ENCODE measurements at places on chromosomes 6 and 20. TPM values are rescaled to one million over a fixed set of nuclear protein-coding genes. Genes with fewer than 3 reads are reported as not detected.
A peak's percentile ranks its signal among the peaks of the same experiment; 100 is the strongest.

- no peak for ATAC-seq
These were observed 211.2 kb downstream of the PHACTR1 start for GRCh38 chr6:12927746-12928145.

- peak; percentile 44 for ATAC-seq
These were observed 696 bp upstream of the SUPT3H start for GRCh38 chr6:45378334-45378926.

DNA sequence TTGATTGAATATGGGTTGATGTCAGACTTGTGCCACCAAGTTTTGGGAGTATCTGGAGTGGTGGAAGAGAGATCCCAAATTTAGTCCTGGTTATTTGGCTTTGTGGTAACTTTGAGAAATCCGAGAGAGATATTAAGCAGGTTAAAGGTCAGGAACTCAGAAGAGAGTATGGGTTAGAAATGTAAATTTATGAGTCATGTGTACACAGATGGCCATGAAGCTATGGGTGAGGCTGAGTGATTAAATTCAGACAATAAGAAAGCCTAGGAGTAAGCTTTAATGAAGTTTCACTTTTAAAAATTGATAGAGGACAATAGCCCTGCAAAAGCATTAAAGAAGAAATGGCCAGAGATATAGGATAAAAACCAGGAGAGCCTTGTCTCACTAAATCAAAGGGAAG lies 14.3 kb downstream of the RIMS1 start:
- no peak for ATAC-seq

- ATAC-seq = no peak
These were observed 119.9 kb upstream of the TRAF3IP2 start for GRCh38 chr6:111725446-111726112.

- ATAC-seq = no peak
These were observed 271.0 kb upstream of the HSF2 start for GRCh38 chr6:122128445-122128844.

DNA sequence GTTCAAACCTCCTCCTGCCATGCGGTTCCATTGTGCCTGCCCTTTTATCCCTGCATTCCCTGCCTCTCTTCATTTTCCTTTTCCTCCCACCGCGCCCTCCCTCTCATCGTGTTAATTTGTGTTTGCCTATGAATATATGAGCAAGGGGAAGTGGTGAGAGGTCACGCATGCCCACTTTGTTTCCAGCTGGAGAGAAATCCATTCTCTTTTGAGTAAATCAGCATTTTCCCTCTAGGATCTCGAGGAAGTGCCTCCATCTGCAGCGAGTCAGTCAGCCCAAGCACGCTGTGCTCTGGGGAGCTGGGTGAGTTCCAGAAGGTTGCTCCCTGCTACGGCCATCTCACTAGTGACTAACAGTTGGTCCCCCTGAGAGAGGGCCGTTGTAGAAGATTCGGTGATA lies 42.9 kb downstream of the CDH26 start:
- peak; percentile 35 for ATAC-seq

DNA sequence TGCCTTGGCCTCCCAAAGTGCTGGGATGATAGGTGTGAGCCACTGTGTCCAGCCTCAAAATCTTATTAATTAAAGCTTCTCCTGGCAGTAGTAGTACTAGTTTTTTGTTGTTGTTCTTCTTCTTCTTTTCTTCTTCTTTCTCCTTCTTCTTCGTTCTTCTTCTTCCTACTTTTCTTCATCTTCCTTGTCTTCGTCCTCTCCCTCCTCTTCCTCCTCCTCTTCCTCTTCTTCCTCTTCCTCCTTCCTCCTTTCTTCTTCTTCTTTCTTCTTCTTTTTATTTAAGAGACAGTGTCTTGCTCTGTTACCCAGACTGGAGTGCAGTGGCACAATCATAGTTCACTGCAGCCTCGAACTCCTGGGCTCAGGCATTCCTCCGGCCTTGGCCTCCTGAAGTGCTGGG lies 17.2 kb upstream of the DEK start:
- no peak for ATAC-seq

GRCh38 chr20:36214684-36215256 lies 21.5 kb upstream of the AAR2 start:
- ATAC-seq = peak; percentile 80

- no peak for ATAC-seq
These were observed 91.8 kb downstream of the INSM1 start for GRCh38 chr20:20459726-20460125.

DNA sequence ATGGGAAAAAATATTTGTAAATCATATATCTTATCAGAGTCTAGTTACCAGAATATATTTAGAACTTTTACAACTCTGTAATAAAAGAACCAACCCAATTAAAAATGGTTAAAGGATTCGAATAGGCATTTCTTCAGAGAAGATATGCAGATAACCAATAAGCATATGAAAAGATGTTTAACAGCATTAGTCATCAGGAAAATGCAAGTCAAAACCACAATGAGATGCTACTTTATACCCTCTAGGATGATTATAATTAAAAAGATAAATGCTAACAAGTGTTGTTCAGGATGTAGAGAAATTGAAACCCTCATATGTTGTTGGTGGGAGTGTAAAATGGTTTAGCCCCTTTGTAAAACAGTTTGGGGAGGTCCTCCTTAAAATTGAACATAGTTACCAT lies 94.1 kb downstream of the LRRC1 start:
- ATAC-seq = no peak

DNA sequence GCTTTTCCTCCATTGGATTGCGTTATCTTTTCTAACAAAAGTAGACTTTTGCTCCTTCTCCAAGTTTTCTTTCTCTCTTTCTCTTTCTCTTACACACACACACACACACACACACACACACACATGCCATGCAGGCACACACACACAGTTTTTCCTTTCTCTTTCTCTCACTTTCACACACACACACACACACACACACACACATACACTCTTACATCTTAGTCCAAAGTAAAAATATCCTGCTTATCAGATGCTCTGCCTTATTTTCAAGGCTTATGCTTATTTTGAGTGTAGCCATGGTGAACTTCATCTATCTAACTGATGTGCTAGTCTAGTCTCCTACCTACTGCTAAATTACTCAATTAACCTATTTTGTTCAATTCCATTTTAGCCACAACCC lies 34.4 kb upstream of the RAB23 start:
- no peak for ATAC-seq

DNA sequence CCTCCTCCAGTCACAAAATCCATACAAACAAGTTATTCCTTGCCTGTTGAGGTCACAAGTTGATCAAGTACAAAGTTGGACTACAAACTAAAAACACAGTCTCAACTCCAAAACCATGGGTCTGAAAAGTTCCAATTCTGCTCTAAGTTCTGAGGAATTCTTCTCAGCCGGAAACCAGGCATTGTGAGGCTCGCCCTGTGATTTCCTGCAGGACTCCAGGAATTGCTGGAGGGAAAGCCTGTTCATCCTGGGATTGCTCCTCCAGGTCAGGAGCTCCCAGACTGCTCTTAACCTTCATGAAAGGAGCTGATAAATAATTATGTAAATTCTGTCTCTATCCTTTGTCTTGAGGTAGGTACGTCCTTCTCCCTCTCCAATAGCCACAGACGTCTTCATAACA lies 8.5 kb downstream of the TRAM2 start:
- ATAC-seq = no peak

DNA sequence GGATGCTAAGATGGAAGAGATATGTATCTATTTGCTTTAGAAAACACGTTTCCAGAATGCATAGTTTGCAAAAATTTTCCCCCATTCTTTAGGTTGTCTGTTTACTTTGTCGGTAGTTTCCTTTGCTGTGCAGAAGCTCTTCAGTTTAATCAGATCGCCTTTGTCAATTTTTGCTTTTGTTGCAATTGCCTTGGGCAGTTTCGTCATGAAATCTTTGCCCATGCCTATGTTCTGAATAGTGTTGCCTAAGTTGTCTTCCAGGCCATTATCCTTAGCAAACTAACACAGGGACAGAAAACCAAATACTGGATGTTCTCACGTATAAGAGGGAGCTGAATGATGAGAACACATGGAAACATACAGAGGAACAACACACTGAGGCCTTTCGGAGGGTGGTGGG lies 454.2 kb upstream of the SLC35B3 start:
- ATAC-seq = no peak

GRCh38 chr6:106894978-106895702 lies 79.4 kb downstream of the CD24 start:
- peak; percentile 33 for ATAC-seq

- ATAC-seq = no peak
These were observed 73.8 kb downstream of the PRKN start for GRCh38 chr6:162653808-162654207.

DNA sequence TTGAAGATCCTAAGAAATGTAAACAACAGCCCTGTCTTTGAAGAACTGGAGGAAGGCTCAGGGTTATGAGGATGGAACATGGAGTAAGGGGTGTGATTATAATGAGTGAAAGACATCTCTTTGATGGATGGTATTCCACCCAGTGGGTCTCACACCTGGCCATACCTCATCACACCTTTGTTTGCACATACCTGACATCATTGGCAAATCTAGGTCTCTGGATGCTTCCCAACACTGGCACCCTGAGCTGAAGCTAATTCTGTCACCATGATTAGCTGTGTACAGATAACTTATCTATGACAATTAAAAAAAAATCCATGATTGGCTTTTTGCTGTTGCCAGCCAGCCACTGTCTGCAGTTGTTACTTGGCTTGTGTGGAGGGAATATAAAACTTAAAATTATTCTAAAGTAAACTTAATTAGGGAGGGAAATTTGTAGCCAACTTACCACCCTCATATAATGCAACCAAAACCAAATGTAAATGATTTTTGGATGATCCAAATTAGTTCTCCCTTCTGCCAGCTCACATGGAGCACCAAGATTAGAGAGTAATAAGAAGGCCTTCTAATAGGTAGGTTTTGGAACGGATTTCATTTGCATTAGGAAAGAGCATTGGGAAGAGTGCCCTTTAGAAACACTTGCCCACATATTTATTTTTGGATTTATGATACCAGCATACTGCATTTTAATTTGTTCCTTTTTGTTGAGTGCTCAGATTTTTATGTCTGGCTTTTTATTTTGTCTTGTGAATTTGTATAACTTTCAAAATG lies 249.5 kb downstream of the SOX4 start:
- no peak for ATAC-seq

- ATAC-seq = no peak
These were observed 15.8 kb upstream of the DEK start for GRCh38 chr6:18280084-18280483.

DNA sequence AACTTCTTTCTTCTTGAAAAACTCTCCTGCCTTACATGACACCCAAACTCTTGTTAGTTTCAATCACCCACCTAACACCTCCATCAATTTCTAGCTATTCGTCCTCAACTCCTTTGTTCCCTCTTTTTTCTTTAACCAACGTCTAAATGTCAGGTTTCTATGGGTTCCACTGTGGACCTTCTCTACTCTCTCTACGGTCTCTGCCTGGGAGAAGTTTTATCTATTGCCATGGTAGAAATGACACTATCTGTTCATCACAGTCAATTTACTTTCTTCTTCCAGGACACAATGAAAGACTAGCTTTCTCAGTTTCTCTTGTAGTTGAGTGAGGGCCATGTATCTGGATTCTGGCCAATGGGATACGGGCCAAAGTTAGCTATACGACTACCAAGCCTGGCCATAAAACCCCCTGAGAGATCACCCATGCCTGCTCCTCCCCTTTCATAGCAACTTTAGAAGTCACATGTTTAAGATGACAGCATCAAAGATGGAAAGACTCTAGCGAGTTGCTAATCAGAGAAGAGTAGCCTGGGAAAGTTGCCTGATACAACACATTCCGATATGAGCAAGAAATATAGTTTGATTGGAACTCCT lies 17.9 kb downstream of the RNGTT start:
- no peak for ATAC-seq

DNA sequence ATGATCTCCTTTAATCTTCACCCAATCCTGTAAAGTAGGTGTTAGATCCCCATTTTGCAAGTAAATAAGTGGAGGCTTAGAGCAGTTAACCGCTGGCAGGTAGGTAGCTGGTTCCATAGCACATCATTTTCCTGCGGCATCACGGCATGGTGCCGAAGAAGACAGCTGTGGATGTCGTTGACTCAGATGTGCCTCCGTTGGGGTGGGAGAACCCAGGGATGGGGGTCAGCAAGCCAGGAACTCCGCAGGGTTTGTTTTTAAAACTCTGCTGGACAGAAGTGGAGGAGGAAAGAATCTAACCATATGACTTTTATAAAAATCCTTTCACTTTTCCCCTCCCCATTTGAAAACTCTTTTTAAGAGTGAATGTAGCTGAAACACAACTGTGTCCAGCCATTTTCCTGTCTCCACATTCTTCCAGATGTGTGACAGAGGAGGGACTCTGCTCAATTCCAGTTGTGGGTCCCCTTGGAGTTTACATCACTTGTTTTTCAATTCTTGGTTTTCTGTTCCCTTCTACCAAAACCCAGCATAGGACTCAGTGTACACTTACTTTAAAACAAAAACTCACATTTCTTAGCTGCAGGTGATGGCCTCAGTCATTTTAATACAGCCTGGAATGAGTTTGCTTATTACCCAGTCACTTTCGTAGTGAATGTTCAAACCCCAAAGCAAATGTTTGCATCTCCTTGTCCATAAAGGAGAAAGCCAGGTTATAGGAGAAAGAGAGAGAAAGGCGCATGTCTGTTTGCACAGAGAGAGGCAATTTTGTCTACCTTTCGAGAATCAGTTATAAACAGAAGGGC lies 27.6 kb upstream of the PI16 start:
- ATAC-seq = no peak

- ATAC-seq = no peak
These were observed 108.5 kb downstream of the NFATC2 start for GRCh38 chr20:51434026-51434425.

DNA sequence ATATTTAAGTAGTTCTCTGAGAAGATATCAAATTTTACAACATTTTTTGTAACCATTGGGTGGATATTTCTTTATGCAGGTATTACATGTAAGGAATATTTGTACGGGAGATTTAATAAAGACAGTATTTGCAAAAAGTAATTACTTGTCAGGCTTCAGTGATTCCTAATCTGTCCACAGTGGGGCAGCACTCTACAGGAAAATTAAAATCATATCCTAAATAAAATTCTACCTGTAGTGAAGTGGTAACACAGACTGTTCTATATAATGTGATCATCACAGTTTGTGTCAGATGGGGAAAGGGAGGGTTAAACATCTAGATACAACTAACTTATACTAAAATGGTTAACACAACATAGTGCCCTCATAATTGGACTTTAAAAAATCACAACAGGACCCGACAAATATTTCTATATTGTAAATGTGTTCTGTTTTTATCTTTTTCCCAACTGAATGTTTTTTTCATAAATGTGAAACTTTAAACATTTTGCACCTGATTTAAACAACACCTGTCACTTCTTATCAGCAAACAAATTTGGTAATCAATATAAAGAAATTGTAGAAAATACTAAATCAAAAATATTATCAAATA lies 145.6 kb upstream of the MANEA start:
- no peak for ATAC-seq

BHLHE23 gene
- not detected for total RNA-seq

RAB44 gene
- total RNA-seq = 0.06 TPM

IL17F gene
- not detected for total RNA-seq

MDFI gene
- total RNA-seq = 26.7 TPM

NCOA7 gene
- total RNA-seq = 12.6 TPM

SIRPB1 gene
- total RNA-seq = not detected

RAET1G gene
- total RNA-seq = not detected

PAX1 gene
- not detected for total RNA-seq

MOCS1 gene
- 6.7 TPM for total RNA-seq

TTPAL gene
- total RNA-seq = 15.5 TPM

PSORS1C1 gene
- total RNA-seq = 4.1 TPM

RBPJL gene
- 0.44 TPM for total RNA-seq

RBM24 gene
- not detected for total RNA-seq

KCNG1 gene
- 1.3 TPM for total RNA-seq
